K562 (cell line): ENCODE measurements at places on chromosomes 3 and 15. TPM values are rescaled to one million over a fixed set of nuclear protein-coding genes. Genes with fewer than 3 reads are reported as not detected.

DNA sequence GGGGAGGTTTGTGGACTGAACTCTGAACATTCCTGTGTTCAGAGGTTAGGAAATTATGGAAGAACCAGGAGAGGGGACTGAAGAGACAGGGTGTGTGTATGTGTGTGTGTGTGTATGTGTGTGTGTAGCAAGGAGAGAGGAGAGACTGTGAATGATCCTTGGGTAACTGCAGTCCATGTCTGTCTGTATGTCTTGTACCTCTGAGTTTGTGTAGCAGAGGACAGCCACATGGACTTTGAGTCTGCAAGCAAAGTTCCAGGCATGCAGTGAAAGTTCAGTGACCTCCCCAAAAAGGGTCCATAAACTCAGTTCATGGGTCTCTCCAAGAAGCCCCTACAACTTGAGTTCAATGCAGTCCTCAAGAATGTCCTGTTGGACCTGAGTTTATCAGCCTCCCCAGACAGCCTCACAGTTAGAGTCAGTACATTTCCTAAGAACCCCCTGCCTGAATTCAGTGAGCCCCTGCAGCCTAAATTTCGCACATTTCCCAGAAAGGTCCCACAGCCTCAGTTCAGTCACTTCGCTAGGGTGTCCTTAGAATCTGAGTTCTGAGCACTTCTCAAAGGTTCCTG, 28.3 kb upstream of the HERC1 start:
- no peak for DNase-seq

Gene SKIL
- total RNA-seq = 14.1 and 14.3 TPM in 2 replicates

DNA sequence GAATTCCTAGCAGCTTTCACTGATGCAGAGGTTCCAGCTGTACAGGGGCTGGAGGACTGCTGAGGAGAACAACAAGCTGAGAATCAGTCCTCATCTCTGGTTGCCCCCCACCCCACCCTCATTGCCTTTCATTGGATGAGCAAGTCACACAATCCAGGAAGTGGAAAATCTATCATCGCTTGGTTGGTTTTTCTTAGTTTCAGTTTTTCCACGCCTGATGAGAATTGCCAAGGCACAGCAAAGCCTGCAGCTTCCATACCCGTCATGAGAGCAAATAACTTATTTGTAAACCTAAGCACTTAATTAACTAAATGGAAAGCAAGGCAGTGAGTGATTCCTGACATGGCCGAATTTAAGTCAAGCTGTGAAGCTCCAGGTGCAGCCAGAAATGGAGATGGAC, 21.4 kb upstream of the LIPC start:
- no peak for DNase-seq

Gene PLSCR2
- 0.18 and 0.40 TPM in 2 replicates for total RNA-seq

Gene DNAJA4
- 0.16 and 0.25 TPM in 2 replicates for total RNA-seq

GRCh38 chr3:3082234-3082924, 27.8 kb downstream of the IL5RA start:
- DNase-seq = no peak

Gene DBR1
- 12.4 and 13.1 TPM in 2 replicates for total RNA-seq

GRCh38 chr15:57541805-57542504, 49.7 kb upstream of the MYZAP start:
- DNase-seq = peak; percentile 56

Gene LRRC31
- not detected in 2 replicates for total RNA-seq

GRCh38 chr3:150421799-150422548, 13.9 kb downstream of the TSC22D2 start:
- DNase-seq = no peak

GRCh38 chr3:196689941-196690660, 21.9 kb downstream of the CEP19 start:
- DNase-seq = no peak

- DNase-seq = no peak
Observed at GRCh38 chr3:145903472-145904013, 257.4 kb downstream of the PLOD2 start.

- no peak for DNase-seq
Observed at GRCh38 chr15:64004056-64004455, 42.2 kb downstream of the DAPK2 start.

DNA sequence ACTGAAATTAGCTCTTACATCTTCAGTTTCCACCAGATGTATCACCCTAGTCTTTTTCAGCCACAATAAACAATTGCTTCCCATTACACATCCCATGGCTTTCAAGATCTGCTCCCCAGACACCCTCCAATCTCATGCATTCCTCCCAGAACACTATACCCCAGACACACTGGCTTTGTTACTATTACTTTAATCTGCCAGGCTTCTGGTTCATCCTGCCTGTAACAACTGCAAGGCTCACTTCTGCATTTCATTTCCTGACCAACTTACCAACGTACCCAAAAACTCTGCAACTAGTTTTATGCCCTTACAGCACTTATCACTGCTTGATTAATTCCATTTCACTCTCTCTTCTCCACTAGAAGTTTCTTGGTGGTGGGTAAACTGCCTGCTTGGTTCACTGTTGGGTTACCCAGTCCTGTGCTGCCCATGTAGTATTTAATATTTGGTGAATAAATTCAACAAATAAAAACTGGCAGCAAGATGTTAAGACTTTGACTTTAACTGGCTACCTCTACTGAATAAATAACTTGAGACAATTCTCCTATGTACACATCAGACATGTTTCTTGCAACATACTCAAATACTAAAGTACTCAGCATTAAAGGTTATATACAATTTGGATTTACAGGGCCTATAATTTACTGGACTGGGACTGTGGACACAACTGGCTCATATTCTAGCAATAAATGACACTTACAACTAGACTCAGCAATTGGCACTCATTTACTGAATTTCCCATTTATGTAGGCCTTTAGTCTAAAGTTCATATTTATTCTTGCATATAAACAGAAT, 2.7 kb downstream of the RPL22L1 start:
- no peak for DNase-seq

DNA sequence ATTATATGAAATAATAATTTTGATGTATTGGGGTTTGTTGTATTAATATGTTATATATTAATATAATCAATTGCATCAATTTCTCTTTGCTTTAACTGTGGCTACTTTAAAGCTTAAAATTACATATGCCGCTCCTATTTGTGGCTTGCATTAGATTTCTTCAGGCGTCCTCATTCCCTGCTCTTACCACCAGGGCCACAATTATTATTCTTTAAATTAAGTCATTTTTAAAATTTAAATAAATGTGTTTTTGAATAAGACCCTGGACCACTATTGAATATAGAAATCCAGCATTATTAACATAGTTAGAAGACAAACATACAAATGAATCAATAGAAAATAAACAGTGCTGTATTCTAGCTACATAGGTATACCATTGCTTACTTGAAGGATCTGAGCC, 55.5 kb upstream of the SNTN start:
- no peak for DNase-seq

- no peak for DNase-seq
Observed at GRCh38 chr3:50853936-50854335, 179.2 kb downstream of the DOCK3 start.

DNA sequence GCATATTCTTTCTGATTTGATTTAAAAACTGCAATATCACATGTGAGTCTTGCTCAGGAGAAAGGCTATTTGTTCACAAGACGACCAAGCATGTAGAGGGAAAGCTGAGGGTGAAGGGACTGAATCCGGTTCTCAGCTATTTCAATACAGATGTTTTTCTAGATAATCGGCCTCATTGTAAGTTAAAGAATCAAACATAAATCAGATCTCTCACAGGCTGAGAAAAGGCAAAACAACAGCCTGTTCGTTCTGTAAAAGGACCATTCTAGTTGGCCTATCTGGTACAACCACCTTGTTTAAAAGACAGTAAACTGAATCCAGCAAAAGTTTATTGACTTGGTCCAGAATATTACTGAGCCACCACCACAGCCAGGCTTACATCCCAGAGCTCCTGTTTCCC, 1045.7 kb upstream of the CFAP20DC start:
- DNase-seq = no peak

- no peak for DNase-seq
Observed at GRCh38 chr3:189119950-189120349, 51.8 kb upstream of the TPRG1 start.

Gene DNAH12
- not detected in 2 replicates for total RNA-seq

GRCh38 chr3:9695345-9695744, 8.3 kb upstream of the CPNE9 start:
- no peak for DNase-seq

GRCh38 chr3:16349986-16350596, 85.1 kb downstream of the OXNAD1 start:
- DNase-seq = peak; percentile 16

GRCh38 chr3:51522273-51522962, 16.1 kb upstream of the RAD54L2 start:
- DNase-seq = no peak

Gene CKMT1A
- total RNA-seq = 8.3 and 8.4 TPM in 2 replicates

DNA sequence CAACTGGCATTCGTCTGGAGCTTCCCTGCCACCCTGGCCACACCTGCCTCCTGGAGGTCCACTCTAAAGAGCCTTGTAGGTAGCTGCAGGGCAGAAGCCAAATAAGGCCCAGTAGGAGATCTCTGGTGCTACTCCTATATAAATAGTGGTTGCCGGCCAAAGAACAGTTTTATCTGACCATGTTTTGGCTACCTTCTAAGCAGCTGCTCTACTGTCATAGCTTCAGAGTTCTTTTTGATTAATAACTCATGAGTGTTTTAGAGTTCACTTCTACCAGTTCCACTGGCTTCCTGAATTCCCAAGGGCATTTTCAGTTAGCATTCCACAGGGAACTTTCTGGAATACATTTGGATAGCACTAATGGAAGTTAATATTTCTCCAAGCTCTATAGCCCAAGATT, 154.6 kb downstream of the B3GALNT1 start:
- no peak for DNase-seq

Gene SIDT1
- 0.18 TPM in 1 of 2 replicates, not detected in the other for total RNA-seq

DNA sequence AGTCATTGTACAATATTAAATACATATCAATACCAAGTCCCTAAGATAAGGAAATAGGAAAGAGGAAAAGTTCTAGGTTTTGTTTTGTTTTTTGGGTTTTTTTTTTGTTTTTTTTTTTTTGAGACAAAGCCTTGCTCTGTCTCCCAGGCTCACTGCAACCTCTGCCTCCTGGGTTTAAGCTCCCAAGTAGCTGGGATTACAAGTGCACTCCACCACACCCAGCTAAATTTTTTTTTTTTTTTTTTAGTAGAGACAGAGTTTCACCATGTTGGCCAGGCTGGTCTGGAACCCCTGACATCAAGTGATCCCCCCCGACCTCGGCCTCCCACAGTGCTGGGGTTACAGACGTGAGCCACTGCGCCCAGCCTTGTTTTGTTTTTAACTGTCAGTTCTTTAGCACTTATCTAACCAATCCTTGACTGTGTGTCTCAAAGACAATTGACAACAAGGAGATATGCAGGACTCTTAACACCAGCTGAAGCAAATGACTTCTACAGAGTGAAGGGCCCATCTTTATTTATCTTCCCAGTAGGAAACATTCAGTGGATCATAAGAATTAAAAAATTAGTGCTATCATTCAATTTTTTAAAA, 100.0 kb upstream of the RAP2B start:
- DNase-seq = no peak

Gene CDCP1
- 13.9 and 16.4 TPM in 2 replicates for total RNA-seq

GRCh38 chr3:17765819-17766472, 23.5 kb upstream of the TBC1D5 start:
- DNase-seq = no peak

DNA sequence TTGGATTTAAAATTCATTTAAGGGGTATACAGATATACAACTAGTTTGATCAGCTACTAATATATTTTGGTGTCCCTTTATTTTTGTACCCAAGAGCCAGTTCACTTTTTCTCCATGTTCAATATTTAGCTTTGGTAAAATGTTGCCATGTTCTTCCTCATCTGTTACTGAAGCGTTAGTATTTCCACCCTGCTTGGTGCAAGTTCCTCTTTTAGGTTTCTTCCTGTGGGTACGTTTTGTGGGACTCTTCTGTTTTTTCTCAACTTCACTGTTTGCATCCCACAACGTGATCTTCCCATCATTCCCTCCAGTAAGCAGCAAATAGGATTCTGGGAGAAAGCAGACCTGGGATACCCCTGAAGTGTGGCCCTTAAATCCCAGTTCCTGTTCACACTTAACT, 14.1 kb downstream of the WDR53 start:
- no peak for DNase-seq

- DNase-seq = no peak
Observed at GRCh38 chr3:71784914-71785531, at the start of gene PROK2. Gene PROK2 (minus strand): TSS chr3:71785148. CDS start chr3:71785052, 96 bp downstream.

GRCh38 chr15:81839387-81839786, 206.4 kb downstream of the MEX3B start:
- DNase-seq = no peak

DNA sequence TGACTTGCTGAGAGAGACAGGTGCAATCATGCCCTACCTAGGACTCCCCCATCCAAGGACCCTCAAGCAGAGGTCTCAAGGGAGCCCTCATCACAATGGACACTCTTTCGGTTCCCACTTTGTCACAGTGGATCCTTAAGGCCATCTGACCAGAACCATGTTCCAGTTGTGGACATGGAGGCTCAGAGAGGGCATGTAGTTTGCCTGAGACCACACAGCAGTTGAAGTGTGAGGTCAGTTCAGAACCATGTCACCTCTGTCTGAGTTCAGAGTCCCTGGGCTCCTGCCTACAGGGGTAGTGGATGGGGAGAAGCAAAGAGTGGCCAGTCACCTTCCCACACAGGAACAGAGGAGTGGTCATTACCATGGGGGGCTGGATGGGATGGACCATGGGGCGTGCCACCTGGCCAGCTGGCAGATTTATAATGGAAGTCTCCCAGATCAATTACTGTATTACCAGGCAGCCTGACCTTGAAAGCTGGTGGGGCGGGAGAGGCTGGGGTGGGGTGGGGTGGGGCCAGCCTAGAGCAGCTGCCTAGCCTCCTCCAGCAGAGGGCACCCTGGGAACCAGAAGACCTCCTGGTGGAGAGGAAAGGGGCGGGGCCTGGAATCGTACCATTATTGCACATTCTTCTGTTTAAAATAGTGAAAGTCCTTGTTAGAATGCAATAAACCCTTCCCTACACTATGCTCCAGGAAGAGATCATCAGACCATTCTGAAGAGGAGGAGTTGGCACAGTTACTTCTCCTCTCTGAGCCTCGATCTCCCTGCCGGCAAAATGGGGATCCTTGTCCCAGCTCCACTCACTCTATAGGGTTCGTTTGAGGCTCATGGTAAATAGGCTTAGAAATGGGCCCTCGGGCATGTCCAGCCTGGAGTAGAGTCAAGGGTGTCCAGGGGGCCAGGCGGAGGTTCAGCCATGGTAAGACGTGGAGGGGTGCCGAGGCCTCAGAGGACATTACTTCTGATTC, 26.9 kb upstream of the LINGO1 start:
- peak; percentile 95 for DNase-seq

- no peak for DNase-seq
Observed at GRCh38 chr3:45057557-45057956, 31.5 kb downstream of the CLEC3B start.

DNA sequence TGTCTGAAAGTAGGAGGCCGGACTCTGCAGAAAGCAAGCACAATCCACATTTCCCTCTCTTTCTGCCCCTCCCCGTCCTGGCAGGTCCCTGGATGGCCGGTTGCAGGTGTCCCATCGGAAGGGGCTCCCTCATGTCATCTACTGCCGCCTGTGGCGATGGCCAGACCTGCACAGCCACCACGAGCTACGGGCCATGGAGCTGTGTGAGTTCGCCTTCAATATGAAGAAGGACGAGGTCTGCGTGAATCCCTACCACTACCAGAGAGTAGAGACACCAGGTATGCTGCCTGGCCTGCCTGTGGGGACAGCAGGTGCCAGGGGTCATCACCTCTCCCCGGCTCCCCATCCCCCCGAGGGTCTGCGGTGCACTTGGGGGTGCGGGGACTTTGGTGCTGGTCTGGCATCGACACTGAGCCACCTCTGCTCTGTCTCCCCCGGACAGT, 89.6 kb downstream of the AAGAB start:
- no peak for DNase-seq

Gene GPR149
- total RNA-seq = not detected in 2 replicates
